EL (cell line): ENCODE measurements at places on chromosomes 13 and 19.

DNA sequence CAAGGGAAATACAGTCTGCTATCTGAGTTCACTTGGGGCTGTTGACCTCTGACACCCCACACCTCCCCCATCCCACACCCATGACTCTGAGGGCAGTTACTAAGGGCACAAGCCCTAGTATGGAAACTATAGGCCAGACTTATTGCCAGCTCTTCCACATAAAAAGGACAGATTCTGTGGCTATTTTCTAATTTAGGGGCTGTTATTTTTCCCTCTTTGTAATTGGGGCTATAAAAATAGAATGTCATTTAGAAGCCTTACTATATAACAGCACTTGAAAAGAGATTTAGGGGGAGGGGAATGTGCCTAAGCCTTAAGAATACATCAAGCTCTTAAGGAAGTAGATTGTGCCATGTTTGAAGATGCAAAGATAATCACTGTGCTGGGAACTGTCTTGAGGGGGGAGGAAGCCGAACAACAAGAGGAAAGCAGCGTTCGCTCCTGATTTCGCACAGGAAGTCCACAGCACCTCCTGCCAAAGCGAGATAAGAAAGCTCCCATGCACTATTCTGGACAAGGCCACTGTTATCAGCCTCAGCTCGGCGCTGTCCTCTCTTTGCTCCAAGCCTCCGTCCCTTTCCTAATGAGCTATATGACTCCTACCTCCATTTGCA, 86.6 kb downstream of the FLT1 start:
- DNase-seq: no peak

- no peak for DNase-seq
Observed at GRCh38 chr13:46656786-46657185, 103.8 kb downstream of the LRCH1 start.

DNA sequence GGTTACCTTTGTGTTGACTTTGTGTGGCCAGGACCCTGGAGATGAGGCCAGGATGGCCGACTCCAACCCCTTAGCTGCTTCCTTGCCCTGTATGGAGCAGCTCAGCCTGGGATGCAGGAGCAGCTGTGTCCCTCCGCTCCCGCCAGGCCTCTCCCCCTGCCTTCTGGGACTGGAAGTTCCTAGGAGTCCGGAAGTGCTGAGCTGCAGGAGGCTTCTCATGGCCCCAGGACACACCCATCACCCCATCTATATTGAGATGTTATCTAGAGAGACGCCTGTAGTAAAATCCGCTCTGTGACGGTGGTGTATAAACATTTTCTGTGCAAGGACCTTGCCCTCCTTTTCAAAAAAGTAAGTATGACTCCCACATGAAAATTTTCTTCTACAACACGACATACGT, 27.0 kb downstream of the WTIP start:
- peak; percentile 48 for DNase-seq

DNA sequence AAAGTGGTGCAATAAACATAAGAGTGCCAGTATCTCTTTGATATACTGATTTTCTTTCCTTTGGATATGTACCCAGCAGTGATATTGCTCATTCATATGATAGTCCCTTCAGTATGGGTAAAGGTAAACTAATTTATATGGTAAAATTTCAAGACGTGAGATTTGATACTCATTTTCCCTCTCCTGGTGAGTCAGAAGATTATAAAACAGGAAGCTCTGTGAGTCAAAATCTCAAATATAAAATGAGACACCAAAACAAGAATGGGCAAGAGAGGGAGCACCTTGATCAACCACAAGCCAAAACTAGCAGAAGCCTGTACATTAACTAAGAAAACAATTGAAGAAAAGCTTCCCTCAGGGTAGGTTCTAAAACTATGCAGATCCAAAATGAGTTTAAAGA, 216.3 kb downstream of the SLITRK6 start:
- peak; percentile 2 for DNase-seq

- peak; percentile 82 for DNase-seq
Observed at GRCh38 chr13:96650301-96650886, 343.9 kb downstream of the OXGR1 start.

DNA sequence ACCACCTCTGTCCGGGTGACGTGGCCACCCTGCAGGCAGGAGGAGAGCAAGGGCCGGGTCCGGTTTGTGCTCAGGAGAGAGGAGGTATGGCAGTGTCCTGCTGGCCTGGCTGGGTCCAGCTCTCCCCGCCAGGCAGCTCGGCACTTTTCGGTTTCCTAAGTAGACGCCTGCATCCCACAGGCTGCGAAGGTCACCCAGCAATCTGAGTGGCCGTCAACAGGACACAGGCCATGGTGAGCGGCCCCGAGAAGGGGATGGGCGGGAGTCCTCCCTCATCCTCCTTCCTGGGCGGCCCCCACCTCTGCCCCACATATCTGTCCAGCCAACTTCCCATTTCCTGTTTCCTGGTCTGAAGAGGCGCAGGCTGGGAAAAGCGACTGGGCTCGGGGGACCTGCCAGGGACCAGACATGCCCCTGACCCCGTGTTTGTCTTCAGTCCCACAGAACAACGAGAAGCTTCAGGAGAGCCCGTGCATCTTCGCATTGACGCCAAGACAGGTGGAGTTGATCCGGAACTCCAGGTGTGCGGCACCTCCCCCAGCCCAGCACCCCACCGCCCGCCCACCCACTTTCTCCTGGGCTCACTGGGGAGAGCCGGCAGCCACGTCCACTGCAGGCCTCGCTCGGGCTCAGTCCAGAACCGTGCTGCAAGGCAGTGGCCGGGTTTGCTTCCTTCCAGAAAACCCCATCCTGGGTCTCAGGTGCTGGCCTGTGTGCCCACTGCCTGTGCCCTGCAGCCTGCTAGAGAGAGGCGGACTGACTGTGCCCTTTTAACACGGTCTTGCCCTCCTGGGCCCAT, 16.3 kb downstream of the PIAS4 start:
- DNase-seq: no peak

- DNase-seq: no peak
Observed at GRCh38 chr19:55670280-55671053, 4.6 kb upstream of the EPN1 start.

GRCh38 chr13:103568314-103568713, 502.1 kb upstream of the SLC10A2 start:
- DNase-seq: no peak

DNA sequence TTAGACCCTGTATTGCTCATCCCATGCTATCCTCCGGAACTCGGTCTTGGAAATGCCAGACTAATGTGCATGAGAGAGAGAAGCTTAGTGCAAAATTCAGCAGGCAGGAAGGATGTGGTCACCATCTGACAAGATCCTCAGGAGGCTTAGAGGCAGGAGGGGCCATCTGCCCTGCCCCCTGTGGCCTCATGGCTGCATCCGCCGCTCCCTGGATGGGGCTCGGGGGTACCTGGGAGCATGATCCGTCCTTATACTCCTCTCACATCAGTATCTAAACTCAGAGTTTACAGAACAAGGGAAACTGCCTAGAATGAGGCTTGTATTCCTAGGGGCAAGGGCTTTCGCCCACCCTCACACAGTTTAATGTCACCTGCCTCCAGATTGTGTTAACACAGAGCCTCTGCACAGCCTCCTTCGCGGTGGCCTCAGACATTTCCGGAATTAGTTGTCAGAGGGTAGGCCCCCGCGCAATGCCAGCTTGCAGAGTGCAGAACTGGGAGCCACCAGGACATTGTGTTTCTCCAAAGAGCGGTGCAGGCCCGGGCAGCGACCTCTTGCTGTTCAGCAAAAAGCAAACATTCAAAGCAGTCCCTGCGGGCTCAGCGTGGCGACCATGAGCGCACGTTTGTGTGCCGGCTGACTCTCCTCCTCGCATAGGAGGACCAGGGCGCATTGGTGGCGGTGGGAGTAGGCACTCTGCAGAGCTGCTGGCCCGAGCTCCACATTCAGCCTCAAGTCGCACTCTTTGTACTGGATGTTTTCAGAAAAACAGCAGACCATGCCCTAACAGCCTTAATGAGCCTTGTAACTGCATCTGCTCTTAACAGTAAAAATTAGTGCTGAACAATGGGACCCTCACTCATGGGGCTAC, 39.1 kb downstream of the GPR12 start:
- no peak for DNase-seq

DNA sequence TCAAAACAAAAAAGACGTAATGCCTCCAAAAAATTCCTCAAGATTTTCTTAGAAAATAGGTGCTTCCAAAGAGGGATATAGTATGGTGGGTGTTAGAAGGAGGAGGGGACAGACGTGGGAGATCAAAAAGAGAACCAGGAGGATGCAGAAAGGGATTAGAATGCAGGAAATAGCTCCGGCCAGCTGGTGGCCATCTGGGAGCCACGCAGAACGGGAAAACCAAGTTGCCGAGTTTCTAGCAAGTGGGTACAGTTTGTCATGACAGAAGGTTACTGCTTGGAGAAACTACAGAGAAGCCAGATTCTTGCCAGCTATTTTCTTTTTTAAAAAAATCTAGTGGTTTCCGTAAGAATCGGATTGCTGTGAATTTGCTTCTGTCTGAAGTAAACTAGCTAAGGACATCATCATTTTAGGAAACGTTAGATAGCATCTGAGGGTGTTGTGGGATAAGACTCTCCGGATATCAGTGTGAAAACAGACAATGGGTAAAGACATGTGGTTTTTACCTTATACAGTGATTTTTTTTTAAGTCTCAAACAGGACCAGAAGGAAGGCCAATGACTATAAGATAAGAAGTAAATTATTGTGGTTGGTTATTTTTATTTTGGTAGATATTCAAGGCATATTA, 104.9 kb downstream of the HSPH1 start:
- peak; percentile 30 for DNase-seq

DNA sequence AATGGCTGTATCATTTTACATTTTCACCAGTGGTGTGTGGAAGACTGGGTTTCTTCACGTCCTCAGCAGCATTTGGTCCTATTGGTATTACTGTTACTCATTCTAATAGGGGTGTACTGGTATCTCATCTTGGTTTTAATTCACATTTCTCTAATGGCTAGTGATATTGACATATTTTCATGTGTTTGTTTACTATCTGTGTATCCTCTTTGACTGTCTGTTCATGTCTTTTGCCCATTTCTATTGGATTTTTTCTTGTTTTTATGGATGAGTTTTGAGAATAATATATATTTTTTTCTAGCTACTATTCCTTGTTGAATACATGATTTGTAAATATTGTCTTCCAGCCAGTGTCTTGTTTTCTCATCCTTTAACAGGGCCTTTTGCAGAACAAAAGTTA, 13.8 kb downstream of the IFNL2 start:
- no peak for DNase-seq

DNA sequence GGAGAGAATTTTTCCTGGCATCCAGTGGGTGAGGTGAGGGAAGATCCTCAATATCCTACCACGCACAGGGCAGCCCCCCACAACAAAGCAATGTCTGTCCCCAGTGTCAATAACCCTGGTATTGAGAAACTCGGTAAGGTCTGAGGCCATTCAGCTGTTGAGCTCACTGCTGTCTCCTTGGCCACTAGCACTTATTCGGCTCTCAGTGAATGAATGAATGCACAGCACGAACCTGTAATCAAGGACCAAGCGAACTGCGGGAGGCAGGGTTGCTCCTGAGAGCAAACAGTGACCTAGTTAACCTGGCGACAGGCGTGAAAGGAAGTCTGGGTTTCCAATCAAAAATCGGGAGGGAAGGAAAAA, 640 bp downstream of the ZSCAN5A start:
- DNase-seq: no peak

DNA sequence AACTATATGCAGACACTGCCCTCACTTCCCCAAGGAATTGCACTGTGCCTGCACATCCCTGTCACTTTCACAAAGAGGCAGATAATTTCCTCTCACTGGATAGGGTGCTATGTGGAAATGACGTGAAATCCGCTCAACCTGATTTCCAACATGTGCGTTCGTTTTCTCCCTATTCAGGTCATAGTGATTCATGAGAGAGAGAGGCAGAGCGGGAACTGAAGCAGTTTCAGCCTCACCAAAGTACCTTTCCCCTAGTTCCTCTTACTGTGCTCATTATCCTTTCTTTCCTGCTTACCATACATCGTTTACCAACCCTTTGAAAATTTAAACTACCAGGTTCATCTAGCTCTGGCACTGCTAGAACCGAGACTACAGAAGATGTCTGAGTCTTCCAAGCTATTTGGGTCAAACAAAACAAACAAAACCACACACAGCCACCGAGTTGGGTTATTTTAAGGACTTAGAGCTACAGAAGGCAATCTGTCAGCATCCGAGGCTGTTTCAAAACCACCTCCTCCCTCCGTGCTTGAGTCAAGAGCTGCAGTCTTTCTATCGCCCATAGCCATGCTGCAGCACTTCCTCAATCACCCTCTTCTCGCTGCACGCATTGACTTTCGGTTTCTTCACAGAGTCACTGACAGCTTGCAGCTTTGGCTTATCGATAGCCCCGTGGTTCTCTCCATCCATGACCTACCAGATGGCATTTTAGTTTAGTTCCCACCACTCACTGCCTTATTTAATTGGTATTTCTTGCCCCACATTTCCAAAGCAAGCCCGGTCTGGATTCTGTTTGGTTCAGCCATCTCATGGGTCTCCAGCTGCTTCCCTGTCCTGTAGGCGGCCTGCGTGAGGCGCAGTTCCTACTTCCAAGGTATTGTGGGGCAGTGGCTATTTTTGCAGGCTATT, 1395.8 kb downstream of the EFNB2 start:
- DNase-seq: no peak

- DNase-seq: no peak
Observed at GRCh38 chr13:87311165-87311564, 360.0 kb upstream of the SLITRK5 start.

- no peak for DNase-seq
Observed at GRCh38 chr13:40151673-40152072, 496.2 kb downstream of the COG6 start.

- no peak for DNase-seq
Observed at GRCh38 chr19:51026554-51026831, at the start of gene KLK11. Gene KLK11, minus strand, starts transcription at chr19:51026616. Its CDS starts 985 bp downstream, at chr19:51025631.

DNA sequence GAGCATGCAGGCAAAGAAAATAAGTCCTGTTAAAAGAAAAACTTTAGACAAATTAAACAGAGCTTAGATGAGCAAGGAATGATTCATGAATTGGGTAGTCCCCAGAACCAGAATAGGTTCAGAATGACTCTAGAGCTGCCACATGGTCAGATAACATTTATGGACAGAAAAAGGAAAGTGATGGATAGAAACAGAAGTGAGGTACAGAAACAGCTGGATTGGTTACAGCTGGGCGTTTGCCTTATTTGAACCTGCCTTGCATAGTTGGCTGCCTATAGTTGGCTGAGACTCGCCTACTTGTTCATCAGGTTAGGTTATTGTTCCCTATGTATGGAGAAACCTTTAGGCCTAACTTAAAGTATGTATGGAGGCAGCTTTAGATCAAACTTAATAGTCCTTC, 35.4 kb downstream of the WDFY2 start:
- DNase-seq: peak; percentile 66

- DNase-seq: no peak
Observed at GRCh38 chr13:77338329-77338728, 11.4 kb upstream of the MYCBP2 start.

DNA sequence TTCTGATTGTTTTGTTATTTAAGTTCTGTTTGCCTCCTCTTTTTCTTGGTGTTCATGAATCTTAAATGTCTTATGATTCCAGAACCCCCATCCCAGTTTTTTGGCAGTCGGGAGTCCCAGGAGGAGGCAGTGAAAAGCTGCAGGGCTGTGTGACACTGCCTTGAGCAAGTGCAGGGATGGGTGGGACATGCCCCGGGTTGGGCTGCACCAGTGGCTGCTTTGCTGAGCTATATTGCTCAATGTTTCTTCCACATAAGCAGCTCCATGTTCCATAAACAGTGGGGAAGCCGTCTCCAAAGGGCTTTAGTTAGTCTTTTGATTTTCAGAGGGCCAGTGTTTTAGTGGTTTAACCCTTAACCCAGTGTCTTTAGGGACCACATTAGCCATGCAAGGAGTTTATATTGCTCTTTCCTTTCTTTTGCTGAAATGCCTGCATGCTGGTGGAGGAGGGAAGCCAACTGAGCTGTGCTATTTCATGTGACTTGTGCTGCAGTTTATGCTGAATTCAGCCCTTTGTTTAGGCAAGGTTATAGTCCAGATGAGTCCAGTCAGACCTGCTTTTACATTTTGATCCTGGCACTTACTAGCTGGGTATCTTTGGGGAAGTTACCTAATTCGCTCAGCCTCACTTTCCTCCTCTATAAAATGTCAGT, 13.1 kb downstream of the ATP8A2 start:
- DNase-seq: no peak
